ENCODE measurements at places on chromosomes 12 and 14.
A peak's percentile ranks its signal among the peaks of the same experiment; 100 is the strongest.

GRCh38 chr12:124170760-124171159 is 124.1 kb upstream of the RFLNA start:
- DNase-seq: no peak

DNA sequence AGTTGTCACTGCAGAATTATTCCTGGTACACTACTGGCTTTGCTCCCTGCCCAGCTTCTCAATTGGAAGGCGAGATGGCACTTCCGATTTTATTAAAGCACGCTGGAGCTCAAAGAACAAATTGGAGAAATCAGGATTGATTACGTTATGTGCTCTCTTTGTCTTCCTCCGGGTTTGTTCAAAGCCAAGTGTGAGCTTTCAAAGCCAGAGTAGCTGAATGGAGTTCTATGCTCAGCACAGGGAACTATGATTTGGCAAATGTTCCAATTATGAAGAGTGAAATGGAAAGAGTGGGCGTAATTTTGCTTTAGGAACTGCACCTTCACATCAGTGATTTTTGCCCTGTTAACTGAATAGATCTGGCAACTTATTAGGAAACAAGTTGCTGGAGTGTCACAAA is 72.4 kb downstream of the FLRT2 start:
- DNase-seq: no peak

DNA sequence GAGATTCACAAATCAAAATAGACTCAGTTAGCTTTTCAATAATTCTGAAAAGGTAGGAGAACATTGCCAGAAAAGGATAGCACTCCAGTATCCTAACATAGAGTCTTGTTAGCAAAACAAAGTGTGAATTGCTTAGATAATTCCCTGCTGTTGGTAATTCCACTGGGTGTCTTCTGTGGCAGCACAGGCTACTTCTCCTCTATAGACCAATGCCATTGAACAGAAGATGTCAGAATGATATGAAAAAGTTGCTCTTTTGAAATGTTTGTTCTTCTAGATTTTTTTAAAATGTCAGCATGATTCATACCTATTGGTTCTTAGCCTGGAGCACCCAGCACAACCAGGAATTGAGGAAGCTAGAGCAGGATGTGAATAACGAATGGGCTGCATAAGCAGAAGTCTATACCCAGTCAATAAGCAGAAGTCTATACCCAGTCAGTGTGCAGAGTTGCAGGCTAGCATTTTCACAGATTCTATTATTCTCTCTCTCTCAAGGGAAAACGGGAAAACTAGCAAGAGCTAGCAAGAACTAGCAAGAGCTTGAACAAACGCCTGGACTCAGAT is 112.8 kb downstream of the SYT1 start:
- no peak for DNase-seq

- DNase-seq: no peak
Measured at GRCh38 chr14:26517771-26518170, 80.1 kb downstream of the NOVA1 start.

DNA sequence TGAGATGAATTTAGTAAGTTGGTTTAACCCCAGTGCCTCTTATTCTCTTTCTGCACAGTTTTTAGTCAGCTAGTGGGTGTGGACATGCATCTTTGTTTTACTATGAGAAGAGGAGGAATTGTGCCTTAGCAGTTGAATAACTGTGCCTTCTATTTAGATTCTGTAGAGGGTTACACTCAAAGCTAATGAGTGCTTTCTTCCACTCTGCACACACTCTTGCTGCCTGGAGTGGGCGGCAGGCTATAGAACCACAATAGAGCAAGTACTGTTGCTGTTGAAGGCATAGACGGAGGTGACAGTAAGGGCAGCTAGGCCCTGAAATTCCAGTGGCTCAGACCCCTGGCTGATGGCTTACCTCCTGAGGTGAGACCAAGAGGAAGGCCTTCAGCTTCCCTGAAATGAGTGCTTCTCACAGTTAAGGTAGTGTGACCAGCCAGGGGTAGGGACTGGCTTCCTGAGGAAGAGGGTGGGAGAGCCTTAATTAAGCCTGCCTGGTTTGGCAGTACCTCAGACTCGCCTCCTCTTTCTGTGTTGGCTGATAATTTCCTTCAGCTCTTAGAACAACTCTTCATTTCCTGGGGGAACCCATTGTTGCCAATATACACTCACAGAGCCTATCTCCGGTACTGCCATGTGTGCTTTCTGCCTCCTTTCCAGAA is 24.7 kb downstream of the SUSD6 start:
- no peak for DNase-seq

- DNase-seq: no peak
Measured at GRCh38 chr14:73887318-73887616, 608 bp downstream of the ZNF410 start.

DNA sequence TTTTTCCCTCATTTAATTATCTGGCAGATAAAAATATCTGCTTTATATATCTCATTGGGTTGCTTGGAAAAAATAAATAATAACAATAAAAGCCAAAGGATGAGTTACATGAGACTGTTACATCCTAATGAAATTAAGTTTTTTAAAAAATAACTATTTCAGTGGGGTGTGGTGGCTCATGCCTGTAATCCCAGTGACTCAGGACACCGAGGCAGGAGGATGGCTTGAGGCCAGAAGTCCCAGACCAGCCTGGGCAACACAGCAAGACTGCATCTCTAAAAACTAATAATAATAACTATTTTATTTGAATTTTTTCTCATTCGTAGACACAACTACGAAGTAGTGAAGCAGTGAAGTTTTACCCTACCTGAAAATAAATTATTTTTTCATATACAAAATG is 103.3 kb downstream of the BCAT1 start:
- DNase-seq: no peak

DNA sequence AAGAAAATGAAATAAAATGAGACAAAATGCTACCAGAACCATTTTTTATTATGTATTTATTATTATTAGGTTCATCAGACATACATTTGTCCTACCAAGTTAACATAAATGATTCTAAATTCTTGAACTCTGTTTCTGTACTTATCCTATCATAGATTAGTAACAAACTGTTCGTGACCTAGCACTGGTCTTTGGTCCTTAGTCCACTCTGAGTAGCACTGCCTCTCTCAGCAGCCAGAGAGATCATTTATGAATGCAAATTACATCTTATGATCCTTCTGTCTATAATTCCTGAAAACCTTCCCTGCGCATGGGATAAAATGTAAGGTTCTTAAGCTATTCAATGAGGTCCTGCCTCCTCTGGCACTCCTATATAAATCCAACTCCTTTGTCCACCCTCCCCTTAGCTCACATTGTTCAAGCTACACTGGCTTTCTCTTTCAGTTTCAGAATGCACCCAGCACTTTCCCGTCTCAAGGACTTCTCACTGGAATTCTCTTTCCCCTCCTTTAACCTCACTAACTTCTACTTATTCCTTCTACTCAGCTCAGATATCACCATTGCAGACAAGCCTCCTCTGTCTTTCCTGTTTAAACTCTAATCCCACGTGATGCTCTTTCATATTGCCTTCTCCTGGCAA is 17.1 kb downstream of the PDZRN4 start:
- no peak for DNase-seq

DNA sequence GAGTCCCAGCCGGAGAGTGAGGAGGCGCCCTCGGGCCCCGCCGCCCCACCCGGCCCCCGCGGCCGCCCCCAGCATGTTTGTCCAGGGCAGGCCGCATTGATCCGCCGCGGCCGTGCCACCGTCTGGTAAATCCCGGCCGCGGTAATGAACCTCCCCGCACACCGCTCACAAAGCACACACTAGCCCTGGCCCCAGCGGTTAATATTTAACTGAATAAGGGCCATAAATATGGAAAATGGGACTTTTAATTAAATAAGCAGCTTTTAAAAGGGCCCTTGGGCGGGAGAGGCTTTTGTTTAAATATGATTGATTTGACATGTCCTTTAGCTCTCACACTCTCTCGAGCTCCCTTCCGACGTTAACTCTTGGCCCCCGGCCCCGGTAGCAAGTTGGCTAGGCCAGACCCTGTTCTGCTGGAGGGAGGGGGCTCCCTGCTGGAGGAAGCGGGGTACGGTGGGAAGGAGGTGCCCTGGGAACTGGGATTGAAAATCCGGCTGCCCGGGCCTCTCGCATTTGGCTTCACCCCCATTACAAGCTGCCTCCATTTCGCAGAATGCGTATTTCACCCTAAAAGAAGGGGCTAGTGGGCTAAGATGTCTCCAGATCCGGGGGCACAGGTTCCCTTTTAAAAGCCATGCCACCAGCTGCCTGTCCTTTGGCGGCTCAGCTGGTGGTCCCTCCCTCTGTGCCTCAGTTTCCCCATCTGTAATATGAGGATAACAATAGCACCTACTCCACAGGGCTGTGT is 199.8 kb downstream of the RBM19 start:
- no peak for DNase-seq

- no peak for DNase-seq
Measured at GRCh38 chr14:85366226-85366625, 163.7 kb upstream of the FLRT2 start.

GRCh38 chr12:32789446-32789845 is 33.7 kb upstream of the YARS2 start:
- no peak for DNase-seq

- DNase-seq: peak; percentile 64
Measured at GRCh38 chr14:81464253-81465002, 64.3 kb upstream of the STON2 start.

GRCh38 chr14:75279763-75280290 is 1.2 kb downstream of the FOS start:
- no peak for DNase-seq

DNA sequence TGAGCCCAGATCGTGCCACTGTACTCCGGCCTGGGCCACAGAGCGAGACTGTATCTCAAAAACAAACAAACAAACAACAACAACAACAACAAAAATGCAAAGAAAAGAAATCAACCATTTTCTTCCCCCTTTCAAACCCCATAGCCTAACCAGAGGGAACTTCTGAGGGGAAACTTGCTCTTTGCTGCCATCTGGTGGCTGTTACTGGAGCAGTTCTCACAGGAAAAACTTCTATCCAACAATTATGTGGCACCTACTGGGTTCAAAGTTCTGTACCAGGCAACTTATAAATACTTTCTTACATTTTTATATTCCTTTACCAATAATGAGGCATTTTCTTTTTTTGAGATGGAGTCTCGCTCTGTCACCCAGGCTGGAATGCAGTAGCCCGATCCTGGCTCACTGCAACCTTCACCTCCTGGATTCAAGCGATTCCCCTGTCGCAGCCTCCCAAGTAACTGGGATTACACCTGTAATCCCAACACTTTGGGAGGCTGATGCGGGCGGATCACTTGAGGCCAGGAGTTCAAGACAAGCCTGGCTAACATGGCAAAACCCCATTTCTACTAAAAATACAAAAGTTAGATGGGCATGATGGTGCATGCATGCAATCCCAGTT is 50.9 kb upstream of the BICDL1 start:
- DNase-seq: peak; percentile 77

DNA sequence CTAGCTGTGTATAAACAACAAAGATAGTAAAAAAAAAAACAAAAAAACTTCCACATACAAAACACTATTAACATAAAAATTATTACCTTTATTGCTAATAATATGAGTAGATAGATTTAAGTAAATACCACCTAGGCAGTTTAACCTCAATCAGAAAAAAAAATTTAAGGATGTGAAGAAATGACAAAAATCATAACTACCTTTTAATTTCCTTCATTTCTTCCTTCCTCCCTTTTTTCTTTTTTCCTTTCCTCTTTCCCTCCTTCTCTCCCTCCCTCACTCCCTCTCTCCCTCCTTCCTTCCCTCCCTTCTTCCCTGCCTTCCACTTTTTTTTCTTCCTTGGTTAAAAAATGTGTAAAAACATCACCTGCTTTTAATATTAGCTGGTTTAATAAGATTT is 81.7 kb downstream of the SOX5 start:
- DNase-seq: no peak

GRCh38 chr12:6664902-6665301 is 2.0 kb upstream of the ING4 start:
- DNase-seq: no peak

- DNase-seq: peak; percentile 87
Measured at GRCh38 chr12:6946033-6946919, 2.5 kb downstream of the C12orf57 start.

DNA sequence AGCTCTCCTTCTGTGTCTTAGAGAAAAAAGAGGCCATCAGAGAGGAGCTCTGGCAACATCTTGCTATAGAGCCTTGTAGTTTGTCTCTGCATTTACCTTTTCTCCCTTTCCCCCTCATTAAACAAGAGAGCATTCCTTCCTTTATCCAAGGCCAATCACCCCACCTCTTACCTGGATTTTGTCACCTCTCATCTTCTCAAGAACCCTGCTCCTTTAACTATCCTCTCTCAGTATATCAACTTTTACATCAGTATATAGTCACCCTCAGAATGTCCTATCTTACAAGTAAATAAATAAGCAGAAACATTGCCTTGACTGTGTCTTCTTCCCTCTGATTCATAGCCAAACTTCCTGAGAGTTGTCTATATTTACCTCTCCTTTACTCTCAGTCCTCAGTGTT is 105.0 kb upstream of the SLC38A2 start:
- no peak for DNase-seq

GRCh38 chr14:35932659-35933159 is 106.6 kb downstream of the BRMS1L start:
- DNase-seq: no peak

GRCh38 chr12:95218150-95219133 is 835 bp downstream of the VEZT start:
- no peak for DNase-seq

DNA sequence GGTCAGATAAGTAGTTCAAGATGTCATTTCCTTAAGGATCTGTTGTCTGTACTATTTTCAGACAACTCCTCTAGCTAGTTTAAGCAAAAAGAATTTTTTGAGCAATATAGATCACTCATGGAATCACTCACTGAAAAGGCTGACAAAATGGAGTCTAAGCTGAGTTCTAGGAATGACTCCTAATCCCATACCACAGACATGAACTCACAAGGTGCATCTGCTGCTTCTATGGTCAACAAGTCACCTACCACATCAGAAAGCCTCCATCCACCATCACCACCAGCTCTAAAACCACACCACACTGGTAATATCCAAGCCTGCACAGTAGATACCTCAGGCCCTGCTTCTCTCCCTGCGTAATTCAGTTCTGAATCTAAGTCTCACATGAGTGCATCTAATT is 33.0 kb downstream of the PWP1 start:
- DNase-seq: no peak

DNA sequence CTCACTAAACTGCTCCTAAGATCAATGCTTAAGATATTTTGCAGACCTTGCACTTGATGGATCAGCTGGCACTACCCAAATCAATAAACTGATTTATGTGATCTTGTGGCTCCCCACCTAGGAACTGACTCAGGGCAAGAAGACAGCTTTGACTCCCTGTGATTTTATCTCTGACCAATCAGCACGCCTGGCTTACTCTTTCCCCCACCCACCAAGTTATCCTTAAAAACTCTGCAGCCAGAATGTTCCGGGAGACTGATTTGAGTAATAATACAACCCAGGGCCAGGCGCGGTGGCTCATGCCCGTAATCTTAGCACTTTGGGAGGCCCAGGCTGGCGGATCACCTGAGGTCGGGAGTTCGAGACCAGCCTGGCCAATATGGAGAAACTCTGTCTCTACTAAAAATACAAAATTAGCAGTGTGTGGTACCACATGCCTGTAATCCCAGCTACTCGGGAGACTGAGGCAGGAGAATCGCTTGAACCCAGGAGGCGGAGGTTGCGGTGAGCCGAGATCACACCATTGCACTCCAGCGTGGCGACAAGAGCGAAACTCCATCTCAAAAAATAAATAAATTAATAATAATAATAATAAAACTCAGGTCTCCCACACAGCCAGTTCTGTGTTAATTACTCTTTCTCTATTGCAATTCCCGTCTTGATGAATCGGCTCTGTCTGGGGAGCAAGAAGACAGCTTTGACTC is 12.0 kb downstream of the MORN3 start:
- DNase-seq: no peak
